ENCODE measurements at places on chromosomes 2 and 18. TPM values are rescaled to one million over a fixed set of nuclear protein-coding genes. Genes with fewer than 3 reads are reported as not detected.

FSHR gene
- total RNA-seq, result not detected

RNU2-63P gene
- total RNA-seq, result not detected

SLC9A4 gene
- 0.24 TPM for total RNA-seq

WIPF1 gene
- 4.8 TPM for total RNA-seq

CYP27C1 gene
- total RNA-seq, result 2.9 TPM

SMARCAL1 gene
- 28.2 TPM for total RNA-seq
